ENCODE measurements at places on chromosomes 13 and 19.

- peak; percentile 68 for DNase-seq
Measured at GRCh38 chr19:10718205-10719196, 622 bp downstream of the DNM2 start.

GRCh38 chr19:3524078-3524842 lies 14.7 kb upstream of the TEKTIP1 start:
- DNase-seq, result no peak

GRCh38 chr13:111532111-111532510 lies 211.7 kb downstream of the TEX29 start:
- no peak for DNase-seq

DNA sequence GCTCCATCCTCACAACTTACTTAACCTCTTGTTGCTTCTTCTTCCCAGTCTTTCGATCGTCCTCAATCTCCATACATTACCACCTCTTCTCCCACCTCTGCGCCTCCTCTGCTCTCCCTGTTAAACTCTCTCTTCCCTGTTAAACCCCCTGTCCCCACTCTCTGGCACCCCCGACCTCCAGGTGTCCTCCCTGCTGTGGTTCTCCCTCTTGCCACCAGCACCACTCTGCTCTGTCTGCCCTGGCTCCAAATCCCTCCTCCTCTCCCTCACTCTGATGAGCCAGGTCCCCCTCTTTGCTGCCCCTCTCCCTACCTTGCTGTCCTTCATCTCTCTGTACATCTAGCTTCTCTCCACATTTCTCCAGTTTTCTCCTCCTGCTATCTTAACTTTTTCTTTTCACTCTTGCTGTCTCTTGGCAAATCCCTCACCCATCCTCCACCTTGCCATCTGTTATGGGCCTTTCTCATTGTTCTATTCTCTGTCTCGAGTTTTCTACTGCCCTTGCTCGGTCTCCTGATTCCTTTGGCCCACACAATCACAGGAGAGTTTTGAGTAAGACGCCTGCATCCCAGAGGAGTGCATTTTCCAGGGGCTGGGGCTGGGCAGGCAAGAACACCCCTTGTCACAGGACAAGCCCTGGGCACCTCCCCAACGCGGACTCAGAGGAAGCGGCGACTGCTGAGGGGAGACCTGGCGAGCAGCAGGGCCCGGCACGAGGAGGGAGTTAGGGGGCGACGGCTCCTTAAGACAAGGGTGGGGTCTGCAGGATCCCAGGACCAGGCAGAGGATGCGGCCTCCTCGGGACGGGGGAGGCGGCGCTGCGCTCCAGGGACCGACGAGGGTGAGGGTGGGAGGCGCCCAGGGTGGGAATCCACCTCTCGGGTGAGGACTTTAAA lies 21.4 kb upstream of the ERVV-1 start:
- DNase-seq, result no peak

- no peak for DNase-seq
Measured at GRCh38 chr13:51770160-51770559, 33.8 kb downstream of the DHRS12 start.

DNA sequence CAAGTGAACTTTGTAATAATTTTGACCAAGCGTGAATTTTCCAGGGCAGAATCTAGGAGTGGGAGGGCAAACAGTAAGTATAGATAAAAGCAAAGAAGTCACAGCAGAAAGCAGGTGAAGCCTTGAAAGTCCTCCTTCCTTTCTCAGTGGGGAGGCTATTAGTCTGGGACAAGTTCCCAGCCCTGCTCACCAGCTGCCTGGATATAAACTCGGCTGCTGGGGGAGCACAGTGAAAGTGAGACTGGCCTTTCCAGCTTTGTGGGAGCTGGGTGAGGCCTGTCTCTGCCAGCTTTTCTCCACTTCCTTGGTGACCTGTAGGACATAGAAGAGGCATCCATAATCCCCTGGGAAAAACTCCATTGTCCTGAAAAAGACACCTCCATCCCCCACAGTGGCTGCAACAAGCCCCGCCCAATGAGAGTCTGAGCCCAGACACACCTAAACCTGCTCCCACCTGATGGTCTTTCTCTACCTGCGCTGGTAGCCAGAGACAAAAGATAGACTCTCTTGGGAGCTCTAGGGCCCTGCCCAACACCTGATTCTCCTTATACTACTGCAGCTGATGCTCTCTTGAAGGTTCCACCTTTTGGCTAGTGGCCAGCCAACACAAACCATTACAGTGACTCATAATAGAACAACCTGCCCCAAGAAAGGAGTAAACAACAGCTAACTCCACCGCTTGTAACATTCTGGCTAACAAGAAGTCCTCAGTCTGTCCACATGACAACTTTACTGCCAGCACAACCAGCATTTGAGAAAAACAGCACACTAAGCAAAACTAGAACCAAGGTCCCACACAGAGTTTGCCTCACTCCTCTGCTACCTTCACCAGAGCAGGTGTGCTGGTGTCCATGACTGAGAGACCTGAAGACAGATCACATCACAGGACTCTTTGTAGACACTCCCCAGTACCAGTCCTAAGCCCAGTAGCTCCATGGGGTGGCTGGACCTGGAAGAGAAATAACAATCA lies 252.2 kb upstream of the SLITRK6 start:
- DNase-seq, result no peak

DNA sequence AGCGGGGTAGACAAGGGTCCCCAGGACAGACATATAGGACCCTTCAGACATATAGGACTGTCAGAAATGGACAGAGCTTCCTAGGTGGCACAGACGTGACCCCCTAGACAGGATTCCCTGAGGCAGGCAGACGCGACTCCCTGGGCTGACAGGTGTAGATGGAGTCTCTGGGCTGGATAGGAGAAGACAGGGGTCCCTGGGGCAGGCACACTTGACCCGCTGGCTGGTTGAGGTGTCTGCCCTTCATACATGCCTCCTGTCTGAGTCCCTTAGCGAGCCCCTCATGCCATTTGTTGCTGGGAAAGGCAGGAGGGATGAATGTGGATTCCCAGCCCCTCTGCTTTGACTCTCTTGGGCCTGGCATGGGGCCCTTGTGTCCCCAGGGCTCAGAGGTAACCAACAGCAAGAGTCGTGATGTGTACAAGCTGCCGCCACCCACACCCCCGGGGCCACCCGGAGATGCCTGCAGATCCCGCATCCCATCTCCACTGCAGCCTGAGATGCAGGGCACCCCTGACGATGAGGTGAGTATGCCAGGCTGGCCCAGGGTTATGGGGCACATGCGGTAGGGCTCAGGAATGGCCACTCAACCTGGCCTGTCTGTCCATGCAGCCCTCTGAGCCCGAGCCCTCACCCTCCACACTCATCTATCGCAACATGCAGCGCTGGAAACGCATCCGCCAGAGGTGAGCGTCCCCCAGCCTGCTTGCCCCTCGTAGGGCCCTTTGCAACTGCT lies 3.0 kb downstream of the HSPB6 start:
- no peak for DNase-seq

DNA sequence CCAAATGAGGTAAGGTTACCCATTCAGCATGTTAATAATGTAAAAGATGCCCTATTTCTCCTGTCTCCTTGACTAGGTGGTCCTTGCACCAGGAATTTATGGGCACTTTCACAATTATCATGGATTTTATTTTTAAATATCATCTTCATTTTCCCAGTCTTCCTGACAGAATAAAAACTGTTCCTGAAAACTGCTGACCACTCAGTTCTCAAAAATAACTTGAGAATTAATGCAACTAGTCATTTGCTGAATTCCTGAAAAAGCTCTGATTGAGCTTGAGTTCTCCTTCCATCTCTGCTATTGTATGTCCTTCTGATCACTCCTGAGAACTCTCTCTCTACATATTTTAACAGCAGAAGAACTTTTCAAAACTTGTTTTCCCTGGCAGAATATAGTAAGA lies 55.0 kb downstream of the DCLK1 start:
- DNase-seq, result no peak

- DNase-seq, result no peak
Measured at GRCh38 chr13:110210604-110210985, 96.4 kb downstream of the COL4A1 start.

DNA sequence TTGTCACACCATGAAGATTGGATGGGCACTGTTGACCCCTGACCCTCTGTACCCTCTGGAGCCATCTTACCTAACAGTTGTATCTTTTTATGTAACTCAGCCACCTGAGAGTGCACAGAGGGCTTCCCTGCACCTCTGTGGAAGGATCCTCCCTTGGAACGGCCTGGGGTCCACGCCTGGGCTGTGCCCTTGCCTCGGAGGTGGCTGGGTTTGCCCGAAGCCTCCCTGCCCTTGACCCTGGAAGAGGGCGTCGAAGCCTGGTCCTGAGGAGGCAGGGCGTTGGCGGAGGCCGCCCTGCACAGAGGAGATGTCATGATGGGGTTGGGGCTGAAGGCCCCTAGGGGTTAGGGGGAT lies 241 bp downstream of the ODAD3 start:
- DNase-seq, result no peak

DNA sequence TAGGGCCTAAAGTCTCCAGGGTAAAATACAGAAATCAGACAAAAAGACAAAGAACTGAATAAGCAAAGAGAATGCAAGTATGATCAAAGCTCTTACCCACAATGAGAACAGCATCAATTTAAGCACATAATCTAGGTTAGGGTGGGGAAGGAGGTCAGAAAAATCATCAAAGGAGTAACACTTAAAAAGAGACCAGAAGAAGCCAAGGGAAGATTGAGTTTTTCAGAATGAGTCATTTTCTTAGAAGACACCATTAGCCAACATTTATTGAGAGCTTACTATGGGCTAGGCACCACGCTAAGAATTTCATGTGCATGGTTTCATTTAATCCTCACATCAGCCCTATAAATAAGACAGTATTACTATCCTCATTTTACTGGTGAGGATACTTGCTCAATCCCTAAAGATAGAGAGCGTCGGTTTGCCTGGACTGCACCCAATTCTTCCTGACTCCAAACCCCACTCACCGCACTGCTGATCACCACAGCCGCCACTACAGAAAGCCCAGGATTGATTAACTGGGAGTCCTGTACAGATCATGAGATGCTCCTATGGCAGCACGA lies 1.7 kb upstream of the SHISA2 start:
- DNase-seq, result no peak

GRCh38 chr19:55902080-55902751 lies 29.9 kb downstream of the NLRP13 start:
- DNase-seq, result no peak

DNA sequence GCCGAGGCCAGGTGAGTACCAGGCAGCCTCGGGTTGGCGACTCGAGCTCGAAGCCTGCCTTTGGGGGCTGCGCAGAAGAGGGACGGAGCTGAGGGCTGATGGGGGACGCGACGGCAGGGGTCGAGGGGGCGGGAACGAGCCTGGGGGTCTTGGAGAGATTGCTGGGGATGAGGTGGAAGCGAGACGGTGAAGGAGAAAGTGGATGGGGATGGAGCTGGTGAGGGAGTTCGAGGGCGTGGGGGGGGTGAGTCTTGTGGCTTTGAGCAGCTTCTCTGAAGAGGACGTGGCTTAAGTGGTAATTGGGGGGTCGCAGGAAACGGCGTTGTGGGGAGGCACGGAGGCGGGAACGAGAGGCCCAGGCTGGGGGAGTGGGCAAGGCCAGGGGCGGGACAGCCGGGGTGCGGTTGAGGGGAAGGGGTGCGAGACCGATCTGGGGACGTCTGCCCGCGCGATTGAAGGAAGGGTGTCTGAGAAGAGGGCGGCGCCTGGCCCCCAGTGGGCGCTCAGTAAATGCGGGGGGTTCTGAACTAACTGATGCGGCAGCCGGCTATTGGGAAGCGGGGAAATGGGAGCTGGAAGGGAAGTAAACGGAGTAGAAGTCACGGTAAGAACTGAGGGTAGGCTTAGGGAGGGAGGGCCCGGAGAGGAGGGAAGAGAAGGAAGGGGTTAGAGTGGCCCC lies 426 bp downstream of the MYO9B start:
- DNase-seq, result peak; percentile 54

- no peak for DNase-seq
Measured at GRCh38 chr13:105436943-105437342, 1098.5 kb downstream of the EFNB2 start.

DNA sequence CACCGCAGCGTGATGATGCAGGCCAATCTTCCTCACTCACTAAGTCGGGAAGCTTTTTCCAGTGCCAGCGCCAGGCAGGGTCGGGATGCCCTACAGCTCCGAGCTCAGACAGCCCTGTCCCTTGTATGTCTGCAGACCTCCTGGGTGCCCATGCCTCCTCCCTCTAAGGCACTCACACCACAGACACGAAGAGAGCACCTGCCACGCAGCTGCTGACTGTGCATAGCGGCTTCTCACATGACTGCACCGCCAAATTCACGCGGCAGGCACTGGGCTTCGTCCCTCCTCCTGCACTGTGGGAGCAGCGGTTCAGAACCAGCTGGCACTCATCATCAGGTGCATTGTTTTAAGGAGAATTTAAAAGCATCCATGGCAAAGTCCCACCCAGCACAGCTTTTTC lies 88.1 kb downstream of the SLC7A1 start:
- DNase-seq, result no peak

DNA sequence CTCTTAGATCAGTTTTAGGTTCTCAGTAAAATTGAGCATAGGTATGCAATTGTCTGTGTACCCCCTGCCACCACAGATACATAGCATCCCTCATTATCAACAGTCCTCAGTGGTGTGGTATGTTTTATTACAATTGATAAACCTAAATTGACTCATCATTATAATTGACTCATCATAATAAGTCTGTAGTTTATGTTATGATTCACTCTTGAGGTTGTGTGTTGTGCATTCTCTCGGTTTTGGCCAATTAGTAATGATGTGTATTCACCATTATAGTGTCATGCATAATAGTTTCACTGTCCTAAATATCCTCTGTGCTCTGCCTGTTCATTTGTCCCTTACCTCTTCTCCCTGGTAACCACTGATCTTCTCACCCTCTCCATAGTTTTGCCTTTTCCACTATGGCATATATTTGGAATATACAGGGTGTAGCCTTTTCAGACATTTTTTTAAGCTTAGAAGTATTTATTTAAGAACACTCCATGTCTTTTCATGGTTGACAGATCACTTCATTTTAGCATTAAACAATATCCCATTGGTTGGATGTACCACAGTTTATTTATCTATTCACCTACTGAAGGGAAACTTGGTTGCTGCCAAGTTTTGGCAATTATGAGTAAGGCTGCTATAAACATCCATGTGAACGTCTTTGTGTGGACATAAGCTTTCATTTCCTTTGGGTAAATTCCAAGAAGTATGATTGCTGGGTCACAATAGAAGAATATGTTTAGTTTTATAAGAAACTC lies 1620.6 kb upstream of the MIR17HG start:
- no peak for DNase-seq

GRCh38 chr13:78587395-78587794 lies 16.0 kb downstream of the POU4F1 start:
- no peak for DNase-seq

DNA sequence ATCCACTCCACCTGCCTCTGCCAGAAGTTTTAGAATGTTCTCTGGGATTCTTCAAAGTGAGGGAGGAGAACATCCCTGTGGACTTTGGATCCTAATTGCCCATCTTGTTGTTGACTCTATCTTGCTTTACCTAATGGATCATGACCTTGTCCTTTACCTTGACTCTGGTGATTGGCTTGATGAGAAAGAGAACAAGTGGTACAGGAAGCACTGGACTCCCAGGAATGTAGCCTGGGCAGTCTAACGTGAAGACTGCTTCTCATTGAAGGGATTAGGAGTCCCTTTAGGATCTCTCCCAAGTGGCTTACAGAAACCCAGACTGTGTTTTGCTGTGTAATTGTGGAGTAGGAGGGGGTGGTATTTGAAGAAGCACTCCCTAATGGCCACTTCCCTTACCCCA lies 63.9 kb downstream of the SLC10A2 start:
- no peak for DNase-seq

GRCh38 chr19:31516756-31517155 lies 167.5 kb upstream of the TSHZ3 start:
- no peak for DNase-seq
